ENCODE measurements at places on chromosomes 11 and 22.
A peak's percentile ranks its signal among the peaks of the same experiment; 100 is the strongest.

DNA sequence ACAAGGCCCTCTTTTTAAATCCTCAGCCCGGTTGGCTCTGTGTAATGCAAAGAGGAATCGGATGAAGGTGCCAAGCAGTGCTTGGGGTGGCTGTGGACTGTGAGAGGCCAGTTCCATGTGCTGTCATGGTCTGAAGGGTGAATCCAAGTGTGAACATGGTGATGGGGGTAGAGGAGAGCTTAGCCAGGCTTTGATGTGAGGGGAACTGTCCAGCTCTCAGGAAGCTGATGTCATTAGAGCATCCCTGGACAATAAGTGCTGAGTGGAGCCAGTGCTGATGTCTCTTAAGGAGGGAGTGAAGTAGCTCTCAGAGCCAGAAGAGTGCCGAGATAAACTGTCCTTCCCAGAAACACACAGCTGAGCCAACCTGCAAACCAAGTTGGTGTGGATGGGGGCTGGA, 53.6 kb downstream of the NAV2 start:
- no peak for DNase-seq

DNA sequence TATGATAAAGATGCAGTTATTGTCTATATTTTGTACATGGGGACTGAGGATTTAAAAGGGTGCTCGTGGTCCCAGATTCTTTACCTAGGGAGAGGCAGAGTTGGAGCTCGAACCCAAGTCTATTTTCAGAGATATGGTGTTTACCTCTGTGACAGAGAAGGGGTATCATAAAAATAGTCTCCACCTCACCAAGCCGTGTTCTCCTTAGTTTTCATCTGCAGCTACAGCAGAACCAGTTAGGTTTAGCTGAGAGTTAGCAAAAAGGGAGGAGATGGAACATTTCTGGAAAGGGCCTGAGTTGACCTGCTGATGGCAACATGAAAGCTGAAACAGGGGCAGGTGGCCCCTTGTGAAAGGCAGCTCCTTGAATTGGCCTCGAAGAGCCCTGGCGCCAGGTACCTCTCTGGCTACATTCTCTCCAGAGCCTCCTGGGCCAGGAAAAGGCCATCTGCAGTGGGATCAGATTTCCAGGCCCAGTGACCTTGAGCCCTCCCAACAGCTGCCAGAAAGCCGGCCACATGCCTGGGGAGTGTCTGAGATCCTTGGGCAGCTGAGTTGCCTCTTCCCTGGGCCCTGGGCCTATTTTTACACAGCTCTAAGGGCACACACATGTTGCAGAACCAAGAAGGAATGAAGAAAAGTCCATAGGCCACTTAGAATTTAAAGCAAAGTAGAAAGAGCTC, 136.6 kb downstream of the NAV2 start:
- no peak for DNase-seq

- no peak for DNase-seq
Observed at GRCh38 chr22:20312396-20313191, 7.3 kb downstream of the DGCR6L start.

DNA sequence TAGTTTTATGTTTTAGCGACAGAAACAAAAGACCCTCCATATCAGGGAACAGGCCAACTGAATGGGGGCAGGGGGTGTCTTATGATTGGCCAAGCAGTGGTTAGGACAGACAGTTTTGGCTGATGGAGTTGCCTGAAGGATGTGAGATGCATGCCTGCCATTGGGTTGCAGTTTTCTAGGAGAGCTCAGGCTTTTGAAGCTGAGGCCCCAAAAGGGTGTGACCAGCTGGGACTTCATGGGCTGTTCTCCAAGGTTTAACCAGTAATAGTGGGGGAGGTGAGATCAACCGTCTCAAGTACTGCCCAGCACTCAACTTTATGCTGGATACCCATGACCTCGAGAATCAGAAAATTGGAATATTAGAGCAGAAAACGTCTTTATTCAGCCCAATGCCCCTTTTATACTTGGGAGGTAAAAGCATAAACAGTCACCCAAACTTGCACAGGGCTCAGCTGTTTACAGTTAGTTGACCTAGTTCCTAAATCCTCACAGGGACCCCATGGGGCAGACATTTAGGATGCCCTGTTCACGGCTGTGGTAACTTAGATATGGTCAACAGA, 13.5 kb downstream of the DTX4 start:
- DNase-seq: no peak

DNA sequence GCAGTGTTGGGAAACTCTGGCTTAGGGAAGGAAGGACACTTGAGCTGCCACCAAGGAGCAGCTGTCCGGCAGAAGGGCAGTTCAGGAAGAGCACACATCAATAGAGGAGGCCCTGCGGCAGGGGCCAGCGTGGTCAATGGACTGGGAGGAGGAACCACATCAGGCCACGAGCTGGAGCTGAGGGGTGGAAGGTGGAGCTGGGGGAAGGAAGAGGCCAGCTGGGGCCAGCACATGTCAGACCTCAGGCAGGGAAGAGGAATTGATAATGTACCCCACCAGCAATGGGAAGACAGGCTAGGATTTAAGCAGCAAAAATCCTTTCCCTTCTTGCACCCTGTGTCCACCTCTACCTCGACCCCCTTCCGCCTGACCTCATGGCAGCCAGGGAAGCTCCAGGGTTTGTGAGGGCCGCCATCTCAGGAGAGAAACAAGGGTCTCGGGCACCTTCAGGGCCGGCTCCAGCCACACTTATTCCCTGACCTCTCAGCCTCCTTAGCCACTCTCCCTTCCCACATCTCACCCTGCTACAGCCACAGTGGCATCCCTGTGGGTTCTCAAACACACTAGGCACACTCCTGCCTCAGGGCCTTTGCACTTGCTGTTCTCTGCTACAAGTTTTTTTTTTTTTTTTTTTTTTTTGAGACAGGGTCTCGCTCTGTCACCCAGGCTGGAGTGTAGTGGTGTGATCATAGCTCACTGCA, 157.8 kb upstream of the GRK3 start:
- DNase-seq: no peak

DNA sequence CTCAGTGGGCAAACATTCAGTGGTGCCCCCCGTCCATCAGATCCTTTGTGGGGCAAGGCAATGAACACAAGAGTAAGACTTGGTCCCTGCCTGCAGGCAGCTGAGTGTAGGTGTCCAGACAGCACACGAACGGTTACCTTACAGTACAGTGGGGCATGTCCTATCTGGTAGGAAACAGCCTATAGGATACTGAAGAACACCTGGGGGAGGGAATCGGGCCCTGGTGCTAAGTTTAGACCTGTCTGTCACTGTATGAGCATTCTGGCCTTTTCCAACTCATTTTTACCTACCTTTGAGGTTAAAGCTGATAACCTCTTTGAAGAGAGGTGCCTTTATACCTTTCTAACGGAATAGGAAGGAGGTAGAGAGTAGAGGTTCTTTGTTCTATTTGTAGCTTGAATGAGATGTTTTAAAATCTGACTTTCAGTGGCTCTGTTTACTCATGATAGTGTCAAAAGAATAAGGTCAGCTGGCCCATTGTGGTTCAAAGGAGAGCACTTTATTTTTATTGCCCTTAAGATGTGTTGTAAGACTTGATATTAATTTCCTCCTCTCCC, 8.9 kb downstream of the ZNRF3 start:
- DNase-seq: no peak

DNA sequence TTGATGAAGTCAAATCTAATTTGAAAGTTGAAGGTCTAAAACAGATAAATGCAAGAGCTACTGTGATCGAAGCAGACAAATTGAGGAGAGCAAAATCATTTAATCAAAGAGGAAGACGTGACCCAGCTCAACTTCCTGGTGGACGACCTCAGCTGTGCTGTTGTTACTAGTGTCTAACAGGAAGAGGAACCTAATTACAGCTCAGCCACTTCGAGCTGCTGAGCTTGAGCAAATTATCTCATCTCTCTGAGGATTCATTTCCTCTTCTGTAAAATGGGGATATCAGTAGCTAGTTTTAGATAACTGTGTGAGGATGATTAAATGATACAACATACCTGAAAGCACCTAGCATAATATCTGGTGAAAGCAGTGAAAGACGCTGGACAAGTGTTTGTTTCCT, 48.6 kb upstream of the OLFML1 start:
- DNase-seq: no peak

DNA sequence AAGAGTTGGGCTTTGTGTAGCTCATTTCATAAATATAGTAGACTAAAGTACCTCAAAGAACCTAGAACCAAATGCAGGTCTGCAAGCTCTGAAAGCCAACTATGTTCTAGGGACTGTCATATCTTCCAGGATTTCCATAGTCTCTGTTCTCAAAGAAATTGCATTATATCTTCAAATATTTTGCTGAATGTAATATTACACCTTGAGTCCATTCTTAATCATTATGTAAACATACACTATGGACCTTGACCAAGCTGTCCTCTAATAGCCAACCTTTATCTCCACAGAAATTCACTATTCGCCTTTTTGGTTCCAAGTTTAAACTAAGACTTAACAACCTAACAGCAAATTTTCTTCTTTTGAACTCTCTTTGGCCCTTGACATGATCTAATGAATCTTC, 678.7 kb upstream of the ARHGAP42 start:
- DNase-seq: no peak

DNA sequence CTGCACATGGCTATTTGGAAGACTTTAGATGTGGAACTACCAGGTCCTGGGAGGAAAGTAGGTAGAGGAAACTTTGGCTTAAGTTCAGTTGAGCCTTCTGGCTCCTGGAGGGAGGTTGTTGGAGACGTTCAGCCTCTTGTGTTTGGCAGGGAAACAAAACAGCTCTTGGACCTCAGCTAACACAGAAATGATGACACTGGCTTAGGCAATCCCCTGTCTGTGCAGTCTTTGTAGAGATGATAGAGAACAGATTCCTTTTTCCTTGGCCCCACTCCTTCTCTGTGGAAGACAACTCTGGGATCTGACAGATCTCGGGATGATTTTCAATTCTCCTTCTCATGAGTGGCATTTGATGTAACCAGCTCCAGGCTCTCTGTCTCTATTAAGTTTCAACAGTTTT, 428.5 kb downstream of the TMEM135 start:
- DNase-seq: no peak

DNA sequence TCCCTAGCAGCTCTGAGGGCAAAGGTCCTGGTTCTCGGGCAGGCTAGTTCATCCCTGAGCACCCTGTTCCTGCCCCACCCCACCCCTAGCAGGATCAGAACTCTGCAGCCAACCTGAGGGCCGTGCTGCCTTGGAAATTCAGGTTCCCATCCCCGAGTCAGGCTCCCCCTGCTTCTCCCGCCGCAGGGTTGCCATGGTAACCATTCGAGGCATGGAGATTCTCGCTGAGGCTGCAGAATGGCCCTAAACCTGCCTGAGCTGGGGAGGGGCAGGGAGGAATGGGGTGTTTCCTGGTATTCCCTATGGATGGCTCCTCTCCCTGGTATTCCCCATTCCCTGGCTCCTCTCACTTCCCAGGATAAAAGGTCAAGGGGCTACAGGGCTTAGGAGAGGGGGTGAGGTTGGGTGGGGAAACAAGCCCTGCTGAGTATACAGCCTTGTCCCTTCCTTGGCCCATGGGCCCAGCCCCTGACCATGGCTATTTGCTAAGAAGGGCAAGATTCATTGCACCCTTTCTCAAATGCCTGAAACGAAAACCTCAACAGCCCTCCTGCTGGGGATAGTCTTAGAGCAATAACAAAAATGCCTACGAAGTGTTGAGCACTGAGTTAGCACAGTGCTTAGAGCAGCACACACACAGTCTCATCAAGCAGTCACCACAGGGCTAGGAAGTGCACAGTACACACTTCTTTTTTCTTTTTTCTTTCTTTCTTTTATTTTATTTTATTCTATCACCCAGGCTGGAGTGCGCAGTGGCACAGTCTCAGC, 58.7 kb downstream of the CHST1 start:
- DNase-seq: no peak

DNA sequence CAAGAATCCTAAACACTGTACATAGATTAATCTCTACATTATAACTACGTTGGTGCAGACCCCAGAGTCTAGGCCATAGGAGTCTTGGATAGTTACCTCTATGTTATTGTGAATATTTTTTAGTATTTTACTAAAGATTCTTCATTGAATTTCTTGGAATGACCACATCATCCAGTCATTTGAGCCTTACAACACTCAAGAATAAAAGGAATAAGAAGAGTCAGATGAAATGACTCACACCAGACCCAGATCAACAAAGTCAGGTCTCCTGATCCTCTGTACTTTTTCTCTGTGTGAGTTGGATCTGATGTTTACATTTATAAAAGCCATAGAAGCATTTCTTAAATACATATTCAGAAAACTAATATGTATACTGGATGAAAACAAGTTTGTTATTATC, 179.2 kb upstream of the ARHGAP20 start:
- DNase-seq: peak; percentile 16

DNA sequence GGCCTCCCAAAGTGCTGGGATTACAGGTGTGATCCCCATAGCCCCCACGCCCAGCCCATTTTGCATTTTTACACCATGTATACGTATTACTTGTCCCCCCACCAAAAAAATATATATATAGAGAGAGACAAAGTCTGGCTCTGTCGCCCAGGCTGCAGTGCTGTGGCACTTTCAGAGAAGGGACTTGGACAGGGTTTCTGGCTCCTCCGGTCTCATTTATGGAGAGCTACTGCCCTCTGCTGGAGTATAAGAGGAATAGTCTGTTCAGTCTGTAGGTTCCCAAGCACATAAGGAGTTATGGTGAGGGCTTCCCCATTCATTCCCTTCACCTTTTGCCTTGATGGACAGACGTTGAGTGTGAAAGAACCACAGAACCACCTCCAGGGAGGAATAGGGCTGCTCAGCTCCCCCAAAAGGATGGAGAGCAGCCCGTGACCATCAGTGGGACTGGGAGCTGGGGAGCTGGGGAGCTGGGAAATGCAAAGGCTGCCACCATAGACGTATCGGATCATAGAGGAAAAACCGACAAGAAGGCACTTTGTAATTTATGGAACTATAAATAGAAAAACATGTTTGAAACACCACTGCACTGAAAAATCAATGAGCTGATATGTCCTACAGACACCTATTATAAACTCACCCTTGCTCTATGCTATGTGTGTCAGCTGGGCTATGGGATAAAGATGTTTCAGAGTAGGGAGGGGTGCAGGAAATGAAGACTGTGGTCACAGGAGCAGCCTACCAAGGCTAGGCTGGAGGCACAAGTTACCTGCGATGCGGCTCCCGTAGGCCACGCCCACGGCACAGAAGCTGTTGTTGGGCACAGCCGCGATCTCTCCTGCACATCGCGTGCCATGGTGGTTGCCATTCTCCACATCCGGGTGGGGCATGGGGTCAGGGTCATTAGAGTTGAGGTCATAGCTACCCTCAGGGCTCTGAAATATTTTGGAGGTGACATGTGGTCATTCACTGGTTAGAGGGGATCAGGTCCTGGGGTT, 5.2 kb downstream of the PCSK7 start:
- peak; percentile 18 for DNase-seq

- DNase-seq: no peak
Observed at GRCh38 chr11:24661331-24661730, 164.5 kb downstream of the LUZP2 start.

- DNase-seq: no peak
Observed at GRCh38 chr22:19640306-19640705, 74.0 kb upstream of the SEPTIN5 start.

GRCh38 chr11:69065147-69065710, 16.5 kb downstream of the TPCN2 start:
- no peak for DNase-seq

Data from amniotic stem cell (primary cell).